K562 (cell line): ENCODE measurements at places on chromosomes 7 and 10. TPM values are rescaled to one million over a fixed set of nuclear protein-coding genes. Genes with fewer than 3 reads are reported as not detected.
A peak's percentile ranks its signal among the peaks of the same experiment; 100 is the strongest.

DNA sequence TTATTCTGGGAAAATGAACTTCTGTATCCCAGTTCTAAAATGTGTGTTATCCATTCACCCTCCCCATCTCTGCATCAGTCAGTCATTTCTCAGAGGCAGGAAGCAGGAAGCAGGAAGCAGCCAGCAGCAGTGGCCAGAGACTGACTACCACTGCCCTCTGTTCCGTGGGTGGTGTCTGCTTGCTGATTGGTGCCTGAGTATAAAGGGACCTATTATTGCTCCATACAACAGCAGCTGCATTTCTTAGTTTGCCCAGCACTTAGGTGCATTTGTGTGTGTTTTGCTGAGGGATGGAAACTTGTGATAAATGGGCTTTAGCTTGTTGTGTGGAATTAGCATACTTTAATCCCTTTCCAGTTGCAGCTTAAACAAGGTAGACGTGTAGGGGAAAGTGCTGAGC is 582.2 kb downstream of the SORCS1 start:
- DNase-seq, result no peak

- no peak for DNase-seq
Observed at GRCh38 chr10:856416-857157, 74.9 kb downstream of the LARP4B start.

DNA sequence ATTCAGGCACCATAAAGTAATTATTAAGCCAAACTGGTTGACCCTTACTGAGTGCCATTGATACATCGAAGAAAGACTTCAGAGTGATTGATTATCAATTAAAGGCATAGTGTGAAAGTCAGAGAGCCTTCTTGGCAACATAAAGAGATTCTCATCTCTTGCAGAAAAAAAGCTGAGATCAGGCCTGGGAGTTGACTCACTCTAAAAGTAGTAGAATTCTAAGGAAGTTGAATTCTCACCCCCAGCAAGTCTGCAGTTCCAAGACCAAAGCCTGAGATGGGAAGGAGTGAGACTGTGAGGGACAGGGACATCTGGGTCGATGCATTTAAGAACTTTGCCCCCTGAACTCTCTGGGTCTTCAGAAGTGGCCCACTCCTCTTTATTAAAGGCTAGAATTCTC is 21.6 kb upstream of the ERCC6 start:
- no peak for DNase-seq

DNA sequence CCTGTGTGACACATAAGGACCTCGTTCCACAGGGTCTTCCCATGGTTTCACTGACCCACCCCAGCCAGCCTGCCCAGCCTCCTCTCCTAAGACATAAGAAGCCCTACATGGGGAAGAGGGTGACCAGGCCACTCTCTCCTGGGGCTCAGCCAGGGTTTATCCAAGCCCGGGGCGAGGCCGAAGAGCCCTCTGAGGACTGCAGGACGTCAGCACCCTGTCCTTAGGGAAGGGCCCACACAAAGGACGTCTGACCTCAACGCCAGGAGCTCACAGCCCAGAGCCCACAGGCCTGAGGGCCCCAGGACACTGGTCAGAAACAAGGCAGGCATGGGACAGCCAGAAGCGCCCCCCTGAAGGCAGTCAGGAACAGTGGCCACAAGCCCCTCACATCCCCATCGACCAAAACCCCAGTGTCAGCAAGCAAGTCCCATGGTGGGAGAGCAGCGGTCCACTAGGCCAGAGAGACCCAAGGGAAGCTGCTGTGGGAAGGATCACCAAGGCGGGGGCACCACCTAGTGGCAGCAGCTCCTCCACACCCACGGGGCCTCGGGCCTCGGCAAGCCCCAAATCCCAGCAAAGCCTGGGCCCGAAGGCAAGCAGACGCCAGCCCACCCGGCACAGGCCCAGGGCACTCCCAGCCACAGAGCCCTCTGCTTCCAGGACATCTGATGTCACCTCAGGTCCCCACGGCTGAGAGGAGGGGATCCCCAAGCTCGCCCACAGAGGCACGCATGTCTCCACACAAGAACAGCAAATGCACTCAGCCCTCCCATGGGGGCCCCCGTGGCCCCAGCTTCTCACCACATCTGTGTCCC is 23.4 kb downstream of the MAD1L1 start:
- DNase-seq, result peak; percentile 59

DNA sequence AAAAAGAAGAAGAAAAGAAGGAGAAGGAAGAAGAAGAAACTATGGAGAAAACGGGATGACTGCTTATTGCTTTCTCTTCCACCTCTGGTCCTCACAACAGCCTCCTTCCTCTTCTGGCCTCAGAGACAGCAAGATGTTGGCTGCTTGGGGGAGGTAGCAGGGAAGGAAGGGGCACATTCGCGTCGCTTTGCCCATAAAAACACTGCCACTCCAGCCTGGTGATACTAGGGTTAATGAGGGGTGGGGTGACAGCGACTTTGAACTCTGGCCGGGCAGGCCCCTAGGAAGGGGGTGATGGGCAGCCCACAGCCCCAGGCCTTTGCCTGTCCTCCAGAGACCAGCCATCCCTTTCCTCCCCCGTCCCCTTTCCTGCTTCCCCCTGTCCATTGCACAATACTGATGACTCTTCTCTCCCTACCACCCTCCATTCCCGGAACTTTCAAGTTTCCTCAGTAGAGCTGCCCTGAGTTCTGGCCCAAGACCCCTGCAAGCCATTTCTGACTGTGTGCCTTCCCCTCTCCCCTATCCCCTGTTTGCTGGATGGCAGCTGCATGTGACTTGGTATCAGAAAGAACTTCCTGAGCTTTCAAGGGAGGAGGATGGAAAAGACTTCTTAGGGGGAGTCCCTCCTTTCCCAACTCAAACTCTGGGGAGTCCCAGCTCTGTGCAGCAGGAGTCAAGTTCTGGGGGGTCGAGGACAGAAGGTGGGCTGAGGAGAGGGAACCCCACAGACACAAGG is 2.2 kb upstream of the CUEDC2 start:
- DNase-seq, result no peak

MYH16 gene
- total RNA-seq, result not detected in 2 replicates

DNA sequence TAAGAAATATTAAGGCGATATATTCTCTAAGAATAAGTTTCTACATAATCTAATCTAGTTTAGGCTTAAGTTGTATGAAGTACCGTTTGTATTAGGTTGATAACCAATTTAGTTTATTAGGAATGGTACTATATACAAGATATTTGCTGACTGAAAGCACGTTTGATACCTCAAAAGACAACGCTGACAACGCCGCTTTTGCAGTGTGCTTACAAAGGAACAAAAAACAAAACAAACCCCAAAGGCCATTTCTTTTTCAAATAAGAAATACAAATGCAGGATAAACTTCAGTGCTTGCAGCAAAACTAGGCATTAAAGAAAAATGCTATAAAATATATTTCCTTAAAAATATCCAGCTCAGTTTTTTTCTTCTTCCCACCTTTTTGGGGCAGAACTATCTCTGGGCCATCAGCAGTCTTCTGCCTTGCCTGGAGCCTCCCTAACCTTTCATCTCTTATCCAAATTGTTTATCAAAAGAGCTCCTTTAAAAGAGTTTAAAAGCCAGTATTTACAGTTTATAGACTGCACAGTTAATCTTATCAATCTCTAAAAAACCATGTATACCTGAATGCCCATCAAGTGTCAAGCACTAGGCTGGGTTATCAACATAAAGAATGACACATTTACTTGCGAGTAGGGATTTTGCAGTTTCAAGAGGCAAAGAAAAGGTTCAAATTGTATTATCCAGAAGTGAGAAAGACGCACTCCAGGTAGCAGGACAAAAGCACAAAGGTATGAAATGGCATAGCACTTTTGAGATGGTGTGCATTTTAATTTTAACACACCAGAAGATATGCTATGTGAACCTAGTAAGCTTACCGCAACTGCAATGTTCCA is 4.1 kb upstream of the KMT2E start:
- no peak for DNase-seq
